ENCODE measurements at places on chromosomes 5 and 9.

- no peak for DNase-seq
Observed at GRCh38 chr5:95649842-95650620, 3.5 kb downstream of the RFESD start.

- no peak for DNase-seq
Observed at GRCh38 chr5:154466671-154467070, 11.4 kb downstream of the HAND1 start.

- DNase-seq, result no peak
Observed at GRCh38 chr5:128869970-128870369, 95.3 kb upstream of the SLC27A6 start.

DNA sequence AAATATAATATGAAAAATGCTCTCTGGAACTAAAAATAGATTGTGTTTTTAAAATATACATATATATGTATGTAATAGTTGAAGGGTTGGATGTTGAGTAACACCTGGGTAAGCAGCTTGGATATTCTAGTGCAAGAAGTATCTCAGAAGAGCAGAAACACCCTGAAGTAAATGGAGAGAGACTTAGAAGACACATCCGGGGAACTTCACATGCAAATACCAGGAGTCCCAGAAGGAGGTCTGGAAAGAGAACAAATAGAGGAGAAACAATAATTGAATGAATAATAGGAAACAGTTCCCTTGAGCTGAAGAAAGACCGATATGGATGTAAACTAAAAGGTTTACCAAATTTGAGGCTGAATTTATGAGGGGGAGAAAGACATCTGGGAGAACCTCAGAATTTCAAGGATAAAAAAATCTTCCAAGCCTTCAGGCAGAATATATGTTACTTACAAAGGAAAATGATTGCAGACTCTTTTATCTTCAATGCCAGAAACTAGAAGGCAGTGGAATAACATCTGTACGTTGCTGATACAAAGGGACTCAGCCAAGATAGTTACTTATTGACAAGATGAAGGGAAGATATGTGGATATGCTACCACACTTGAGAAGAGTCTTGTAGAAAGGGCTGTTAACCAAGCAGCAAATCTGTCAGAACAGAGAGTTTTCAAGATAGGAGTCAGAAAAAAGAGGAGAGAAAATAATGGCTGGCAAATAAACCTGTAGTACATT is 42.7 kb downstream of the HSDL2 start:
- DNase-seq, result no peak

- no peak for DNase-seq
Observed at GRCh38 chr5:173795601-173796000, 92.5 kb upstream of the CPEB4 start.

DNA sequence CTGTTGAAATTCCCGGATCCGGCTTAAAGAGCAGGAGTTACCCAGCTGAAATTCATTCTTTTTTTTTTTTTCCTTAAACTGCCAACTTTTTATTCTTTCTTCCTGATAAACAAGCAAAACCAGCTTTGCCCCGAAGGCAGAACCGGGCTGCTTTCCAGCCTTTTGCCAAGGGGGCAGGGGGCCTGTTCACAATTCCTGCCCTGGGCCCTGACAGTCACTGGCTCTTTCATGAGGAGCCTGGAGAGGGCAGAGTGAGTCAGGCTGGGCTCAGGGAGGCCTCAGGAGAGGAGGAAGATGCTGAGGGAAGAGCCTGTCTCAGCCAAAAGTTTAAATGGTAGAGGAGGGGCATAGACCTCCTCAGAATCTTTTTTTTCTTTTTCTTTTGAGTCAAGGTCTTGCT is 4.8 kb downstream of the GLIPR2 start:
- DNase-seq, result no peak

DNA sequence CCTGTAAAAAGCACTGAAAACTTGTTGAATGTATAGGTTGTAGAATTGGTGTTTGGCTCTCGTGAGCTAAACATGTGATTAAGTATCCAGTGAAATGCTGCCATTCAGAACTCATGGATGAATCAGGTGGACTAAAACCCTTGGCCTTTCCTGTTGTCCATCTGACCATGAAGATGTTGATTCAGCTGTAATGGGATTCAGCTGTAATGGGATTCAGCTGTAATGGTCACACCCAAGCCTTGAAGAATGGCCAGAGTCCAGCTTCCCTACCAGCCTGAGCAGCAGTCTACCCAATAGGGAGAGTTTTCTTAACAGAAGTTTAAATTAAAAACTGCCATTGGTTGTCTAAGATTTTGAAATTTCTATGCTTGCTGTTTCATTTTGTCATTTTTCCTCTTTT is 18.1 kb downstream of the MAMDC2 start:
- no peak for DNase-seq

DNA sequence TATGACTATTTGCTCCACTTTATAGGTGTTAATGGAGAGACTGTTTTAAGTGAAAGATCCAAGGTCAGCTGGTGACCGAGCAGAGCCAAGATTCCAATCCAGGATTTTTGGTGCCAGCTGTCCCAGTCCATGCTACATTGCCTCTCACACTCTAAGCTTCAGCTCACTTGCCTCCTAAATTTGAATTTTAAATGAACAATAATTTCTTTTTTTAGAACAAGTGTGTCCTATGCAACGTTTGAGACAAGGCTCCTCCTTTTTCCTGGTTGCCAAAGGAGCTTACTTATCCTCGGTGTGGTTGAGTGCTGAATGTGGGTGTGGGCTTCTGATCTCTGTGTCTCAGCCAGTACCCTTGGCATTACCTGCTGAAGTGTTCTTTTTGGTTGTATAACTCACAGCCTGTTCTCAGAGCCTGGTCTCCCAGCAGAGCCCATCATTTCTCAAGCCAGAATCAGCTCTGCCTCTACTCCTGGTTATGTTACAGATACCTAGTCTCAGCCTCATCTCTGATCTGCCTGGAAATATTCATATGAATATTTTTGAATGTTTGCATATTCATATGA is 4.0 kb upstream of the PRRC1 start:
- DNase-seq, result no peak

All from stimulated activated CD4-positive, alpha-beta T cell treated with anti-CD3 and anti-CD28 coated beads, Interleukin-1b, Interleukin-23, amount 100 ng/mL, for 1 hour (primary cell).